ENCODE measurements at places on chromosomes 1 and 21.

DNA sequence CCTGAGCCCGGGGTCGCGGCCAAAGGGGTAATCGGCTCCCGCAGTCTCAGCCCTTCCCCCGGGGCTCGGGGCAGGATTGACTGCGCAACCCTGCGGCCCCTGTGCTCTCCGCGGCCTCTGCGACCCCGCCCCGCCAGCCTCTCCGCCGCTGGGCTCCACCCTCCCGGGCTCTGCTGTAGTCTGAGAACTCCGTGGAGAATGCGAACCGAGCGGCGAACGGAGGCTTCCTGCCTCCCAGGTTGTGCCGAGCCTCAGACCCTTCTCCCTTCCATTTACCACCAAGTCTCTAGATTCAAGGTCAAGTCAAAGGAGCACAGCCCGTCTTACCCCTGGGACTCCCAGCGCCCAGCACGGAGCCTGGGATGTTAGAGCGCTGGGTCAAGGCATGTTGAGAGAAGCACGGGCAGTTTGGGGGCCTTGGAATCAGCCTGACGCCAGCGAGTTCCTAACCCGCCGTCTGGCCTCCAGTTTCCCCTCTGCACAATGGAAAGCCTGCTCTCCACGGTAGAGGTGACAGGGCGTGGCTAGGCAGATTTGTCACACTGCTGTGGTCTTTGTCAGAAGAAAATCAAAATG is 3.0 kb downstream of the ATP2B4 start:
- no peak for DNase-seq

GRCh38 chr1:54399765-54400164 is 6.4 kb downstream of the SSBP3 start:
- no peak for DNase-seq

DNA sequence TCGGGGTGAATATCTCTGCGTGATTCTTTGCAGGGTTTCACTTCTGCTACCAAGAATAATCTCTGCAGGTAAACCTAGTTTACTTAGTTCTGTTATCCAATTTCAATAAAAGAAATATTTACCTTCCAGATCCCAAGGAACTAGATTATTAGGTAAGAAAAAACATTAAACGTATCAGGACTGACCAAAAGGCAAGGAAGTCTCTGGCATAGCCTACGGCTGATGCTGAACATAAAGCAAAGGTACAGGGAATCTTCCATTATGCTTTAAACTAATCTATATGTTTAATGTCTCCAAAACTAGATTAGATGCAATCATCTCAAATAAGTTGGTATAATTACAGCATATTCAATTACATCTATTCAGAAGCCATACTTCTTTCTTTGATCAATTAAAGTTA is 168.9 kb downstream of the KCNK2 start:
- DNase-seq, result no peak

DNA sequence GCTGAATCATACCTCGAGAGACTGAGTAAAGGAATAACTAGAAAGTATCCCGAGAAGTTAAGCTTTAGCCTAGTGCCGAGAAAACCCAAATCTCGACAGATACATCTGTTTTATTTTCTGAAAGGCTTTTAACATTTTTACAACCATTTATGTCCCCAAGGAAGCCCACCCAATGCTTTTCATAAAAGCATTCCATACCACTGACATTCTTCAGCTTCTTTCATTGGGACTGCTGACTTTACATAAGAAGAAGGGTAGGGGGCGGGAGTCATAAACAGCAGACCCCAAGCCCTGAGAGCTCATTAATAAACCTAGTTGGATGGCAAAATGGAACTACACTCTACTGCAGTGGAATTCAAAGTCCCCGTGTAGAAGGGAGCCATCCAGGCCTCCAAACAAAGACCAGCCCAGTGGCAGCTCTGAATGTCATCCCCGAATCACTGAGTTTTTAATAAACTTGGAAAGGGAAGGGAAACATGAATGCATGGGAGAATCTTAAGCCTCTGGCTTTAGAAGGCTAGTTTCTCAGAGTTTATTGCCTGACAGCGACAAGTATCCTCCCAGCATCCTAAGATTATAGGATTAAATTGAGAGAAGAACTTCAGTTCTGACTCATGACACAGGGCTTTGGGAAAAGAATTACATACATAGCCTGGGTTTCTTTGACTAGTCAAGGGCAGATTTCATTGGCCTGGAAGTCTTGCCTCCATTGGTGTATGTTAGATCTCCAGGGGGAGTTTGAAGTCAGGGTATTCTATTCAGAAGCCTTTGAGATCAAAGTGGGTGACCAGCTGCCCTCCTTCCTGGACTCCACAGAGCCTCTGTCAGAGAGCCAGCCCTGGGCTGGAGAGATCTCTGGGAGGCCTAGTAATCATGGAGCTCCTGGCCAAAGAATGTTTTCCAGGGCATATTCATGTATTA is 3.7 kb downstream of the ATF3 start:
- no peak for DNase-seq

DNA sequence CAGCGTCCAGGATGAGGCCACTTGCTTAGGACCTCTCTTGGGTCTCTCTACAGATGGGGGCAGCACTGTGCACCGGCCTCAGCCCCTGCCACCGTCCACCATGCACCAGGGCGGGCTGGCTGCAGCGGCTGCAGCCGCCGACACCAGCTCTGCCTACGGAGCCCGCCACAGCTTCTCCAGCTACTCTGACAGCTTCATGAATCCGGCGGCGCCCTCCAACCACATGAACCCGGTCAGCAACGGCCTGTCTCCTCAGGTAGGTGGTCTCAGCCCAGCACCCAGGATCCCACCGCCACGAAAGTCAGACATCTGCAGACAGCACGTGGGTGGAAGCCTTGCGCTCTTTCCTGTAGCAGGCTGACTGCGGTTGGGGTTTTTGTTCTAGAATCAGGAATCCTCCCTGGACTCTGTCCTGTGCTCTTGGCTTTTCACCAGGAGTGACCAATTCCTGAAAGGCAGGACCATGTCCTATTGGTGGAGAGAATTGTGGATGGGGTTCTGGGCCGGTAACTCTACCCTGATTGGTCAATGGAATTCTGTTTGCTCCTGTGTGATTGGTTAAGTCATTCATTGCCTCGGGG is 72.5 kb downstream of the PAX7 start:
- no peak for DNase-seq

DNA sequence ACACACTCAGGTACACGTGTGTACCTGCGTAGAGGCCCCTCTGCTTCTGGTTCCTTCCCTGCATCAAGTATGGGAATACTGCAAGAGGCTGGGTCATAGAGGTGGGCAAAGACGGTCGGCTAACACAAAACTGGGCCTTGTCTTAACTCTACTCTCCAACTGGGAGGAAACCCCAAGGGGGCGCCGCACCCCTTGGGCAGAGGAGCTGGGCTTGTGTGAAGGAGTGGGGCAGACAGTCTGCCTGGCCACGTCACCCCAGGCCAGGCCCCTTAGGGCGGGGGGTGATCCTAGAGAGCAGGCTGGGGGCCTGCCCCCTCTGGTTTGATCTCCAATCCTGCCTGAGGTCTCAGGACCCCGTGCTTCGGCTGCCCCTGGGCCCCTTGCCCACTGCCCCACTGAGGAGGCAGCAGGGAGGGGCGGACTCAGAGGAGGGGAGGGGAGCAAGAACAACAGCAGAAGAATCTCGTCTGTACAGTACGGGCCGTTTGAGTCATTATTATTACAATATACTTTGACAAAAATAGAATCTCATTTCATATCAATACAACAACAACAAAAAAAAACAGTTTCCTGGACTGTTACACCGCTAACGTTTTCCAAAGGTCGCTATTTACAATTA is 34.7 kb downstream of the MEF2D start:
- no peak for DNase-seq

GRCh38 chr1:79638382-79638781 is 631.9 kb upstream of the ADGRL4 start:
- DNase-seq, result no peak

DNA sequence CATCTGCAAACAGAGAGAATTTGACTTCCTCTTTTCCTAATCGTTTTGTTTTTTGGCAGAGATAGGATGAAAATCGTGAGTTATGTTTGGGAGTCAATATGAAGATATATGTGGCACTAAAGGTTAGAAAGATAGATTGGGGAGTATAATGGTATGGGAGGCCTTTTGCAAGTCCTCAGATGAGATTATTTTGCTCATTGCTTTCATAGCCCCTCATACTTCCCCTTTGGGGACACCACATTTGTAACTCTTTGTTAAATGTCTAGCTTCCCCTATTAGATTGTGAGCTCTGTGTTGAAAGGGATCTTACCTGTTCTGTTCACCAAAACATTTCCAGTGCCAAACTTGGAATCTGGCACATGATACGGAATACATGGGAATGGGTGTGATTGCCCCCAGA is 30.2 kb downstream of the RAVER2 start:
- DNase-seq, result no peak

DNA sequence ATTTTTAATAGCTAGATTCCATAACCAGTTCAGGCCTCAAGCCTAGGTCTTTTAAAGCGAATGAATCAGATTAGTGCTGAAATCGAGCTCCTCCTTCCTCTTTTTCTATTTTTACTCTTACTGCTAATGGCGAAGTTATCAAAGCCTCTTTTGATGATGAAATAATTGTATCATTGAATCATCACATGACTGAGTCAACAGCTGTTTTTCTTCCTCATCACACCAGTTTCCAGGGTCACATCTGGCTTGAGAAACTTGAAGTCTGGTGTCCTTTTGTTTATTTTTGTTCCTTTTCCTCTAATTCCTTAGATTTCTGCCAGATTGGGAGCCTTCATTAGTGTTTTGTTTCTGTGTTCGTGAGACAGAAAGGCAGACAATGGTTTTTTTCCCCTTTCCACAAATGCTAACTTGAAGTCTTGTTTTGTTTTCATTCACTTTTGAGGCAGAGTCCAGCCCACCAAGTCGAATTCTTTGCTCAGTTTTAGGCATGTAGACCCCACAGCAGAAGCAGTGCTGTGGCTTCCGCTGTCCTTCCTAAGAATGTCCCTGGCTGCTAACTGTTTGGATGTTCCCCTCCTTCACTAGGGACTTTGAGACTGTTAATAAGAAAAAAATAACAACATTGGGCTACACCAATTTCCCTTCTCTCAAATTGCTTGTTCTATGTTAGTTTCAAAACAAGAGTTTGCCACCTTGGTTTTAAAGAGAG is 51.9 kb upstream of the FMOD start:
- no peak for DNase-seq
